ENCODE measurements at places on chromosomes 3 and 15.

DNA sequence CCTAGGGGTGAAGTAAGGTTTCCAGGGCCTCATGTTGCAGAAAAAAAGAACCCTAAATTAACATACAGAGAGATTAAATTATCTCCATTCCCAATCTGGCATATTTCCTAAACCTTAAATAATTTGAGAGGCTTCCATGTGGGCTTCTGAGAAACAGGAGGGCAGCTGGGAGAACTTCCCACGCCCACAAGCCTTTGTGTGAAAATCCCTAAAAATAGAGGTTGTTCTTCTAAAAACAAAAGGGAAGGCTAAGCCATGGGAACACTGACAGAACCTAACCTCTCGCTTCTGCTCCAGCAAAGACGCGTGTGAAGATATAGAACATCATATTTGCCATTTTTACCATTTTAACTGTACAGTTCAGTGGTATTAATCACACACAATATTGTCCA is 812 bp upstream of the SLC12A8 start:
- no peak for DNase-seq

DNA sequence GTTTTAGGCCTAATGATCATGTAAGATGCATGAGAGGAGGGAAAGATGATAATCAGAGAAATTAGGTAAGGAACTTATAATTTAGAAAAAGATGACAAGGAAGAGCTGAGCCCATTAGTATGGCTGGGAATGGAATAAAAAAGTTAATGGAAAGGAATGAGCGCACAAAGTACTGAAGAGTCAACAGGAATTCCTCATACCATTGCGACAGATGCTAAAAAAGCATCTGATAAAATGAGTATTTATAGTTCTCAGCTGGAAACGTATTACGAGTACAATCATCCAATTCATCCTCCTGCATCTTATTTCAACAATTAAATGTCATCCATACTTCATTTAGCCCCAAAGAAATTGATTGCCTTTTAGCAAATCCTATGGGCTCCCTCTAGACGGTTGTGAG is 58.9 kb downstream of the TMCC1 start:
- no peak for DNase-seq

GRCh38 chr3:102205647-102206046 is 229.2 kb upstream of the ZPLD1 start:
- DNase-seq = no peak

DNA sequence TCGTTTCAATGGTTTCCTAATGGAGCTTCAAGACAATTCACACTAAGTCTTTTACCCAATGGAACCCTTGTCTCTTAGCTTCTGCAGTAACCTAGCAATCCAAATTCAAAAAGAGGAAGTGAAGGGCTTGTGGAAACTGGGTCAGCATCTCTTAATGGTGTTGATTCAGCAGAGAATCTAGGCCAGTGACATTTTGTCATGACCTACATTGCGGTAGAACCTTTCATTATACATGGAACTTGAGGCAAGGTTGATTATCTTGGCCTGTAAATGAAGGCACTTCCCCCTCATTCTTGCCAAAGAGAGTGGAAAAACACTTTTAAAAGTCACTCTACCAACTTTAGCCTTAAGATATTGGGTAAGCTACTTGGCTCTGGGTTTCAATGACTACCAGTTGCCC is 42.8 kb downstream of the C2CD4B start:
- DNase-seq = no peak

GRCh38 chr15:95409626-95410310 is 920.7 kb upstream of the NR2F2 start:
- no peak for DNase-seq

- no peak for DNase-seq
These were observed 677.0 kb downstream of the FHIT start for GRCh38 chr3:60574046-60574769.

DNA sequence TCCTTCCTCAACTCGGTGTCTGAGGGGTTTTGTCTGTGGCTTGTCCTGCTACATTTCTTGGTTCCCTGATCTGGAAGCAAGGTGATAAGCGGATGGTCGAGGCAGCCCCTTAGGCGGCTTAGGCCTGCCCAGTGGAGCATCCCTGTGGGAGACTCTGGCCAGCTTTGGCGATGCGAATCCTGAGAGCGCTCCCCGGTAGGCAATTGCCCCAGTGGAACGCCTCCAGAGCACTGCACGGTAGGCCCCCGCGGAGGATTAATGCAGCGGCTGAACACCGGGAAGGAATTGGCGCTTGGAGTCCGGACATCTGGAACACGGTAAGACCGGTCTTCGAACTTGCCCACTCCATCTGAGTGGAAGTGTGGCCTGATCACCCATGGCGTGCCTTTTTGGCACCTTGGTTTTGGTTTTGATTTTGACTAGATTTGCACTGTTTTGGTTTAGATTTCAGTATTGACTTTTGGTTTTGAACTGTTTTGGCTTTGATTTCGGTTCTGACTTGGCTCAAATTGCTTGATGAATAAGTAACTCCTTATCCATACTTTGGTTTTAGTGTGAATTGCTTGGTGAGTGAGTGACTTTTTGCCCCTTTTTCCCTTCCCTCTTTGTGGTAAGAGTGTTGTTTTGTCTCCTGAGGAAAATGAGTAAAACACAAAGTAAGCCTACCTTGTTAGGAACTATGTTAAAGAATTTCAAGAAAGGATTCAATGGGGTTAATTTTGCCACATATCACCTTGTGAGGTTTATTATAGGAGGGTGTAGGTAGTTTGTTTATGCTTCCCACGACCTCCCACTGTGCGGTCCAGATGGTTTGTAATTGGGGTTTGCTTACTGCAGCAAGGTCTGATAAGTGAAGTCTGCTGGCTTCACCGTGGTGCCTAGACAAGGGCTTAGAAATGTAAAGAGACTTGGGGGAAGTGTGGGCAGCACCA is 27.1 kb upstream of the GPR156 start:
- DNase-seq = no peak

DNA sequence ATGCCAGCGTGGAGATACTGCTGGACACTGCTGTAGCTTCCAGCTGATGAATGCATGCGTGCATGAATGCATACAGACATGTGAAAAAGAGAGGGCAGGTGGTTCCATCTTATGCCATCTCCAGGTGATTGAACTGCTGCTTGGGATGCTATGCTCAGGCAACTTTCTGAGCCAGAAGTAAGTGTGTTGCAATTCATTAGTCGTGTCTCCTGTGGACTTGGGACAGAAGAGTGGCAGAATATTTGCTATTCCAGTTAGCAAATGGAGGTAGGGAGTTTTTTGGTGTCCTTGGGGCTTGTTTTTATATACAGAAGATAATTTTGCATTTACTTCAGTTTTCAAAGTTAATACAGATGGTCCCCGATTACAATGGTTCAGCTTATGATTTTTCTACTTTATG is 33.3 kb downstream of the ANKDD1A start:
- no peak for DNase-seq

DNA sequence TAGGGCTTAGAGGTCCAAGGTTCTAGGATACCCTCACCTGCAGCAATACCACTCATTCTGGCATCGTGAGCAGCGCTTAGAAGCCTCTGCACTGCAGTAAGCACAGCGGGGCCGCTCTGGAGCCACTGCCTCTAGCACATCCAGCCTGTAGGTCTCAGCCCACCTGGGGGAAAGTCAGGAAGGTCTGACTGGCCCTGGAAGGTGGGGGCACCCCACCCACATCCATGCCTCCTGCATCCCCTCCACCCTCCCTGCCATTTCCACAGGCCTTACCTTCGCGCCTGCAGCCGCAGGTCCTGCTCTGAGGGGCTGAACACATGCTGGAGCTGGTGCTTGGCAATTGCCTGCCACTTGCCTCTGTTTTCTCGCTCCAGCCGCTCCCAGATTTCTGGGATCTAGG is 901 bp upstream of the RASSF1 start:
- DNase-seq = no peak

DNA sequence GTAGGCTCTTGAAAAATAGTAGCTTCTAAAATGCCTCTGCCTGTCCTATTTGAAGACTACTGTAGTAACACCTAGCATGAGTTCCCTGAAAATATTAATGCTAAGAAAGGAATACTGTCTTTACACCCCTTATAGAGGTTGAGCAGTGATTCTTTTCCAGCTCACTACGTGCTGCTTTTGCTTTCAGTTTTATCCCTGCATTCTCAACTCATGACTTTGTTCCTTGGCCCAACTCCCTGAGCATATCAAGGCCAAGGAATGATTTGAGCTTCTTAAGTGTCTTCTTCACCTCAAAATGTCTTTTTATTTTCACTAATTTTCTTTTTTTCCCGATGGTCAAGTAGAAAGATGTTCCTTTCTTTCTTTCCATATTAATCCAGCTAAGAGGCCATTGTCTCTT is 16.5 kb upstream of the P2RY13 start:
- DNase-seq = no peak

DNA sequence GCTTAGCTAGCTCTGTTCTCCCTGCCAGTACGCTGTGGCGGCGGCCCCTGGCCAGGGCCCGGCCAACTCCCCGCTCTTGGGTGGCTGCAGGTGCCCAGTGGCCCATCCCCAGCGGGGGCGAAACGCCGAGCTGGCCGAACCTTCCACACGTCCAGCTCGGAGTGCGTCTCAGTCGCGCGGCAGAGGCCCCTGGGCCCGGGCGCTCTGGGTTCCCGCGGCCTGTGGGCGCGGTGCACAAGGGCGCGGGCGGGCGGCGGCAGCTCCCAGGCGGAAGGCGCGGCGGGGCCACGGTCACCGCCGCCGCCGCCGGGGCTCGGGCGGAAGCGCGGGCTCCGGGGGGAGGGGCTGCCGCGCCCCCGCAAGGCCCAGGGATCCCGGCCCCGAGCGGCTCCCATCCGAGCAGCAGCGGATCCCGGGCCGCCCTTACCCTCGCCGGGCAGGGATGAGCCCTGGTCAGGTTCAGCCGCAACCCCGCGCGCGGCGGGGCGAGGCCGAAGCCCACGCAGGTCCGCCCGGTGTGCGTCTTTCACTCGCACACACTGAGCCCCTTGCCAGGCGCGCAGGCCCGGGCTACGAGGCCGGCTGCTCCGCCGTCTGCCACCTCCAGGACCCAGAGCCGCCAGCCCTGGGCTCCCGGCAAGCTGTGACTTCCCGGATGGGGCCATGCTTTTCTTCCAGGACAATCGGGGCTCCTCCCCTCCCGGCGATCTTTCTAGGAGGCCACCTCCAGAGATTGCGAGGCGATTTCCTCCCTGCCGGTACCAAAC is 54.2 kb downstream of the CCDC54 start:
- no peak for DNase-seq

GRCh38 chr3:113329757-113330156 is 111.5 kb downstream of the CFAP44 start:
- DNase-seq = no peak

GRCh38 chr3:34995796-34996430 is 643.4 kb upstream of the ARPP21 start:
- no peak for DNase-seq

- no peak for DNase-seq
These were observed 7.8 kb upstream of the RFX7 start for GRCh38 chr15:56251315-56252095.

DNA sequence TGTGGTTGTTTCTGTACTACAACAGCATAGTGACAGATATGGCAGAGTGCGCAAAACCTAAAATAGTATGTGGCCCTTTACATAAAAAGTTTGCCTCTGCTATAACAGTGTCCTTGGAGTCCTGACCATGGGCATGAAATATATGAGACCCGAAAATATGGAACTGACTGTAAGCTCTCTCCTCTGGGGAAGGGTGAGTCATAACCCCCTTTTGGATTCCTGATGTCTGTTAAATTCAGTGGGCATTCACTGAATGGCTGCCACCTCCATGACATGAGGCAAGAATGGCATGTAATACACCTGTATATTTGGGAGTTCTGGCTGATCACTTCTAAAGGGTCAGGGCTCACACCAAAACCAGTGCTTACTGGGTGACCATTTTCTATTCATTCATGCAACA is 6.1 kb downstream of the TBC1D2B start:
- no peak for DNase-seq

DNA sequence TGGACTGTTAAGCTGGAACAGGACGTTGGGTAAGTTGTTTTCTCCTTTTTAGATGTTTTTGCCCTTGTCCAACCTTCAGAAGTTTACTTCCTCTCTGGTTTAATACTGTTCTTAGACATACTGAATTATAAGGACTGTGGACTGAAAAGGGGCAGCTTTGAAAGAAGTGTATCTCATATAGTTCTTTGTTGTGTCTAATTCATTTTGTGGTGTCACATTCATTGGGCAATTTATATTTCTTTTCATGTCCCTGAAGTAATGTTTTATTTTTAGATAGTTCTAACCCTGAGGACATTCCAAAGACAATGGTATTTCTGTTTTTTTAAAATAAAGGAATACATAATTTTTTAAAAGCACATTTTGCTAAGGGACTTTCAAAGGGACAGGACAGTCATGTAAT is 45.2 kb downstream of the TMEM108 start:
- no peak for DNase-seq

- DNase-seq = no peak
These were observed 64.8 kb downstream of the RBMS3 start for GRCh38 chr3:29345516-29346300.

- DNase-seq = no peak
These were observed 225.0 kb upstream of the PROK2 start for GRCh38 chr3:72009851-72010443.

DNA sequence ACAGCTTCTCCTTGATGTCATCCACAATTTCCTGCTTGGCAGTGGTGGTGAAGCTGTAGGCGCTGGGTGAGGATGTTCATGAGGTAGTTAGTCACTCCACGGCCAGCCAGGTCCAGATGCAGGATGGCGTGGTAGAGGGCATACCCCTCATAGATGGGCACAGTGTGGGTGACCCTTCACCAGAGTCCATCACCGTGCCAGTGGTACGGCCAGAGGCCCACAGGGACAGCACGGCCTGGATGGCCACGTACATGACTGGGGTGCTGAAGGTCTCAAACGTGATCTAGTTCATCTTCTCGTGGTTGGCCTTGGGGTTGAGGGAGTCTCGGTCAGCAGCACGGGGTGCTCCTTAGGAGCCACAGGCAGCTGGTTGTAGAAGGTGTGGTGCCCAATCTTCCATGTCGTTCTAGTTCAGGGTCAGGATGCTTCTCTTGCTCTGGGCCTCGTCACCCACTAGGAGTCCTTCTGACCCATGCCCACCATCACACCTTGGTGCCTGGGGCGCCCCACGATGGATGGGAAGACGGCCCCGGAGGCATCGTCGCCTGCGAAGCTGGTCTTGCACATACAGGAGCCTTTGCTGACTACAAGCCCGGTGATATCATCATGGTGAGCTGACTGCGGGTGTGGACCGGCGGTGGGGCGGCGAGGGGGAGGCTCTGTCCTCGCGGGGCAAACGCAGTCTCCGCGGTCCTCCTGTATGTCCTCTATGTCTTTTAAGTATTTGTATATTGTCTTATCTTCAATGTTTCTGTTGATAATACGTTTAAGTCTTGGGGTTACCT is 1119.0 kb downstream of the NAALADL2 start:
- no peak for DNase-seq

DNA sequence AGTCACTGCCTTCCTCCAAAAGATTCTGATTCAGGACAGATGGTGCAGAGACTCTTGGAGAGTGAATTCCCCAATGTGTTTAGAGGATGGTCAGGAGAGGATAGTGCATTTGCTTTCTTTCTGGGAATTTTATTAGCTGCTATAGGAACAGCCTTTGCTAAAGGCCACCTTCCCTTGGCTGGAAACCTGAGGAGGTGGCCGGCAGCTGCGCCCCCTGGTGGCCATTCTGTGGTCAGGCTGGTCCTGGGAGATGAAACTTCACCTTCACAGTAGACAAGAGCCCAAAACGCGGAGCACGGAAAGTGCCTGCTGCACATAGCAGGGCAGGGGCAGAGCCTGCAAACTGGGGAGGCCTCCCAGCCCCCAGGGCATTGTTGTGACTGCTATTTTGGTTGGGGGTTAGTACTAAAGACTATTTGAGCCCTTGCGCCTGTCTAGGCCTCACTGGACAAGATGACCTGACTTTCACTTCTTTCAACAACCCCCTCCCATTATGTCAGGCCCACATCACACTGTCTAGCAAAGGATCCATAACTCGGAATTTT is 34.3 kb downstream of the SEC22C start:
- peak; percentile 90 for DNase-seq
